ENCODE measurements at places on chromosomes 7 and 10.

DNA sequence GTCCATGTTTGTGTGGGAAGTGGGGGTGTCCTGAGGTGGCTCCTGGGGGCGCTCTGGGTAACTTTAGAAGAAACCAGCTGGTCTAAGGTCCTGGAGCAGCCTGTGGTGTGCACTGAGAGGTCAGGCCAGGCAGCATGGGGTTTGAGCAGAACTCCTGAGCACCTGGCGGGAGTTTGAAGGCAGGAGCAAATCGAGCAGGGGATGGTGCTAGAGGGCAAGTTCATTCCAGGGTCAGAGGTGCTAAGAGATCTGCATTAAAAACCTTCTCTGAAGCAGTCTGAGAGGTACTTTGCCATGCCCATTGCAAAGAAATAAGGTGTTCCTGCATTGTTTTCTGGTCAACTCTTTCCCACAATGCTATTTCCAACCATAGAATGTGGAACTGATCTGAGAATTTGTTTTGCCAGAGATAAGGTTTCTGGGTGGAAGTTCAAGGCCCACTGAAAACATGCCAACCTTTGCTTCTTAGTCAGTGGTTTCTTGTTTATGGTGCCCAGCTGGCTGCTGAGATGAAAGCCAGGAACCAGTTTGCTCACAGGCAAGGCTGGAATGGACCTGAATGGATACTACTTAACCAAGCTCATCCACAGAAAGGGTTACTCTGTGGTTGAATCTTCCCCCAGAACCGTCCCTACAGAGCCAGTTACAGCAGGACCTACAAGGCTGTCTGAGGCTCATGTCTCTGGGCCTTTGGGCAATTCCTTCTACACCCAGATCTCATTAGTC is 136.3 kb upstream of the TMEM72 start:
- no peak for DNase-seq

- DNase-seq, result no peak
These were observed 102.3 kb downstream of the KLF6 start for GRCh38 chr10:3682745-3683144.

- DNase-seq, result no peak
These were observed 175.3 kb upstream of the TARP start for GRCh38 chr7:38448584-38449234.

DNA sequence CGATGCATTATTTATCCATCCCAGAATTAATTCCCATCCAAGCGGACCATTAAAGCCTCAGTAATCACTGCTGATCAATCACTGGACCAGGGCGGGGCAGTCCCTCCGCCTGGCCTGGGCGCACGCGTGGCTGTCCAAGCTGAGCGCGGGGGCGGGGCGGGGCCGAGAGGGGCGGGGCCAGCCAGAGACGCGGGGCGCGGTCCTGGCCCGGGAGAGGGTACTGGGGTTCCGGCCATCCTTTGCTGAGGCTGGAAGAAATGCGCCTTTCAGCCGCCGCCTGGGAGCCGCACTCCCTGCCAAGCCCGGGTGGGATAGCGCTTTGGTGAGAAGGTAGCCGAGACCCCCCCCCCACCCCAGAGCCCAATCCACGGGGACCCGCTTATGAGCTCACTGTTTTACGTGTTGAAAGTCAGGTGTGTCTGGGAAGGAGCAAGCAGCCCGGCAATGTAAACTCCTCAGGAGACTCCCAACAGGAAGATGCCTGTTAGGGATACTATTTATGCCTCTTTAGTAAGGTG is at the start of gene ARHGAP22:
Gene ARHGAP22, minus strand, starts transcription at position 83 of the 518 bp plus-strand sequence. CDS start 277 bp downstream, outside the sequence.
- no peak for DNase-seq

DNA sequence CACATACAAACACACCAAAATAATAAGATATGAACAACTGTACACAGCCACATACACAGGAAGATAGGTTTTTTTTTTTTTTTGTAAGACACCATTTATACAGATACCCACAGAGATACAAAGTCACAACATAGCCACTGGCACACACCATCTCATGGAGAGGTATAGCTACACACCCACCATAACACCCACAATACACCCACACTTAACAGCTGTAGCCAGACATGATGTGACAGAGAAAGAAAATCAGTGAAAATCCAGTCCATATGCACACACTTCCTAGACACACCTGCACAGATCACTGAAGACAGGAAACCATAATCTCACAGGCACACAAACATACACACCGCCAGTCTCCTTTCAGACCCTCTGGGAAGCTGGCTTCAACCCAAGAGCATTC is 62.4 kb upstream of the PAX2 start:
- DNase-seq, result no peak

- DNase-seq, result no peak
These were observed 22.3 kb upstream of the RHBDD2 start for GRCh38 chr7:75856536-75856935.

- DNase-seq, result no peak
These were observed 229.0 kb downstream of the PRPF18 start for GRCh38 chr10:13815756-13816155.

DNA sequence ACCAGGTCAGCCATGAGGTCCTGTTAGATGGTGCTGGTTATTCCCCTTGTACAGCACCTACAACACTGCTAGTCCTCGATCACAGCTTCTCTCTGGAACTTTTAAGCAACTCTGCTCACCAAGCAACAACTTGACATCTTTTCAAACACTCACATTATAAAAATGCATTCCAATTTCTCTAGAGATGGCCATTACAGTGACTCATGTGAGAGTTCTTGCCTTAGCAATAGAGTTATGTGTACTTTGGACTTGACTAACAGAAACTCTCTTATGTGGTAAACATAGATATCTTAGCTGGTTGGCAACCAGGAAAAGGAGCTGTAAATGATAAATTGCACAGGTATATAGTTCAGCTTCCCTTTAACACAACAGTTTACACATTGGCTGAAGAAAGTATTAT is 122.2 kb downstream of the PDE1C start:
- DNase-seq, result no peak

DNA sequence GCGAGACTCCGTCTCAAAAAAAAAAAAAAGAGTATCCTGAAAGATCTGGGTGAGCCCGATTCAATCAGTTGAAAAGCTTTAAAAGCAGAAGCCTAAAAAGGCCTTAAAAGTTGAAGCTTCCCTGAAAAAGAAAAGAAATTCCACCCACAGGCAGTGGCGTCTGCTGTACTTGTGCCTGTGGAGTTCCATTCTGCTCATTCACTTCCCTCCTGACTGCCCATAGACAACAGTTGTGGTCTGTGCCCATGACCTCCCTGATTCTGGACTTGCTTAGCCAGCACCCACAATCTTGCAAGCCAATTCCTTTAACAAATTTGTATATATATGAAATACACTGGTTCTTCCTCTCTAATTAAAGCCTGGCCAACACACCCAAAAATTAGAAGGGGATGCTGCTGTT is 141.7 kb downstream of the DLG5 start:
- DNase-seq, result no peak

DNA sequence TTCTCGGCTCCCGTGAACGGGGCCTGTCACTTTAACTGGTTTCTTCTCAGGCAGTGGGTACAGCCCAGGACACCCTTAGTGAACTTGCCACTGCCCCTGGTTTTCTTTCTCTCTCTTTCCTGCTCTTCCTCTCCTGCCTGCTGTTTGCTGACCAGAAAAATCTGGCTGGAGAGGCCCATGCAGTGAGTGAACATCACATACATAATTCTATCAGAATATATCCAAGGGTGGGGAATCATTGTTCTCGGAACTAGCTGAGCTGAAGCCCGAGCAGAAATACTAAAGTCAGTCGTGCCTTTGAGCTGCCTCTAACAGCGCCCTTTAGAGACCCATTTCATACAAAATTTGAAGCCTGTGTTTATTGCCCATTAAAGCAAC is 501.5 kb upstream of the GALNT17 start:
- no peak for DNase-seq

GRCh38 chr10:60932756-60933155 is 11.2 kb downstream of the RHOBTB1 start:
- no peak for DNase-seq

DNA sequence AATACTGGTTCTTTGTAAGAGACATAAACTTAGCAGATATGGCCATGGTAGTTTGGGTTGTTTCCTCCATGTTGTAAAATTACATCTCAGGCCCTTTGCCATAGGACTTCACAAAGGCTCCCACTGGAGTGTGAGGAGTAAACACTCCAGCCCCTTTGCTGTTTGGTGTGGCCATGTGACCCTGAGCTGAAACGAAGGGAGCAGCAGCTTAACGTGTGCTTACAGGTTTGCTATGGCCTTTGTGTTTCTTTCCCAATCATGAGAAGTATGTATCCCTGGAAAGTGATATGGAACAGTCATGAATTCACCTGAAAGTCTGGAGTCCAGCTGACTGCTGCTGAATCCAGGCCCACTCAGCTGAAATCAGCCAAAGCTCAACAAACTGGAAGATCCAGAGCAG is 23.8 kb upstream of the SFTPA1 start:
- DNase-seq, result no peak

- DNase-seq, result no peak
These were observed 131.3 kb downstream of the ANK3 start for GRCh38 chr10:60258429-60258797.

GRCh38 chr10:77844713-77845445 is 81.7 kb downstream of the DLG5 start:
- DNase-seq, result no peak

DNA sequence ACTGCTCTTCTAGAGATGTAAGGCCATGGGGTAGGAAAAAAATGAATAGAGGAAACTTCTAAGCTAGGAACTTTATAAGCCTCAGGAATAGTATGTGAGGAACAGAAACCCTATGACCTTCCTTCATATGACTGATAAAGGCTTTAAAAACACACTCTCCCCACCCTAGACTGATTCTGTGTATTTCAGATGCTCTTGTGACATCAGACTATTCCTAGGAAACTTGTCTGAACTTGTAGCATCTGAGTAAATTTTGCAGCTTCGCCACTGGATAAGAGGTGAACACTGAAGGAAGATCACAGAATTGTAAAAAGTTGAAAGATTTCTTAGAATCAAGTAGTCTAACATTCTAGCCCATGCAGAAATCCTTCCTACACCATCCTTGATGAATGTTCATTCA is 31.0 kb upstream of the CBLL1 start:
- DNase-seq, result no peak

Measured in CD4-positive, alpha-beta T cell treated with Interleukin-12 subunit alpha and Interleukin-12 subunit beta, for 1 hour (primary cell).